Foreskin fibroblast (primary cell): ENCODE measurements at places on chromosomes 6 and 20.
A peak's percentile ranks its signal among the peaks of the same experiment; 100 is the strongest.

GRCh38 chr6:42113936-42114636 is 28.3 kb downstream of the C6orf132 start:
- peak; percentile 58 for DNase-seq

- no peak for DNase-seq
Measured at GRCh38 chr6:36745283-36745682, 47.7 kb downstream of the RAB44 start.

GRCh38 chr6:25004357-25004756 is 68.6 kb upstream of the RIPOR2 start:
- DNase-seq: no peak

- DNase-seq: no peak
Measured at GRCh38 chr20:53974785-53975555, 95.4 kb downstream of the BCAS1 start.

DNA sequence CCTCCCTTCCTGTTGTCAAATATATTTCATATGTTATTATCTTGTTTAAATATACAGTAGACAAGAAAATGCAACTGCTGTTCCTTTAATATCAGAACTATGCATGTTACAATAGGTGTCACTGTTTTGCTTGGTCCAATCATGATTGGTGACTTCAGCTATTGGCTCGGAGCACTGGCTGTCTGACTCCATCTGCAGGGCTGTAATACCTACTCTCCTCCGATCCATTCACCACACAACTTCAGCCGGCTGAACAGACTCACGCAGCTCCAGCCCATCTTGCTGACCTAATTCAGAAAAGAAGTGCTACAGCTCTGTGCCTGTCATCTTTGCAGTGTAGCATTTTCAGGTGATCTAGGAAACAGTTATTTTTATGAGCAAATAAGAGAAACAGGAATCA is at the start of gene BTBD3:
Gene BTBD3, plus strand, starts transcription at position 231 of the 400 bp plus-strand sequence. CDS start 383 bp downstream, outside the sequence.
- DNase-seq: peak; percentile 78

- DNase-seq: peak; percentile 95
Measured at GRCh38 chr20:56414842-56415765, 3.0 kb downstream of the CASS4 start.

DNA sequence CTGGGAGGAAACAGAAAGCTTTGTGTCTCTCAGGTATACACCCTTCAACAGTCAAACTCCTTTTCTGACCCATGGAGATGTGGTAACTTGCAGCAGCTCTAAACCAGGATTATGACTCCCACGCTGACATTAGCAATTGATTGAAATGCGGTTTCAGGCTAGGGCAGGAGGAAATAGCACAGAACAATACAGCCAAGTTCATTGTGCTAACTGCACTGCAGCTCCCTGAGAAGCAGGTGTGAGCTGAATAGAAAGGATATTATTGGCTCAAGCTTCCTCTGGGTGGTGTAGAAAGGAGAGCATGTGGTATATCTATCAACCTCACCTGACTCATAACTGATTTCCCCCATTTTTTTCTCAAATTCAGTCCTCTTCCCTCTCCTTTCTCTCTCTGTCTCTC is 612.3 kb upstream of the BTBD3 start:
- no peak for DNase-seq

DNA sequence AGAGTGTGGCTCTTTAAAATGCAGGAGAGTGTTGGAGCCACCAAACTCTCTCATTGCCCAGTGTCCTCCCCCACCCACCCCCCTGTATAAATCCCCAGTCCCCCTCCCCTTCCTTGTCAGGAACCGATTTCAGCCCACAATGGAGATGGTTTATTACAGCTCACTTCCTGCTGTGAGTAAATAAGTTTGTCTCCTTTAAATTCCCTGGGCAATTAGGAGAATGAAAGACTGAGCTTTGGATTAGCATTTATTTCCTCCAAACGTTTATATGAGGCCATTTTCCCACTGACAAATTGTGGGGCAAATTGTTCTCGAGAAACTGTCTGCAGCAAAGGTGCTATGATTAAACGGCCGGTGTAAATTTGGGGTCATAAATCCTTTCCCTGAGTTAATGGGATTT is 128.8 kb downstream of the DHX35 start:
- no peak for DNase-seq

DNA sequence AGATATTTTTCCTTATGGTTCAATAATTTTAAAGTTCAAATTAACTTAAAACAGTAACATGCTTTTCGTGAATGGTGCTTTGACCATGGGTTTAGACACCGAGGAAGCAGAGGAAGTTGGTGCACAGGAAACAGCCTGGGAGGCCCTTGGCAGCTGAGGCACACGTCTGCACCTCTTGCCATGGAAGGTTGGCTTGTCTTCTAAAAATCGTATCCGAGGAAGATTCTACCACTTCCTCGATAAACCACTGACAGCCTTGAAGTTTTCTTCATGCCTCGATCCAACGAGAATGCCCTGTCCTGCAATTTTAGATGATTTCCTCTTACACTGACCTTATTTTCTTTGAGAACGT is 12.2 kb downstream of the DLL1 start:
- DNase-seq: no peak

DNA sequence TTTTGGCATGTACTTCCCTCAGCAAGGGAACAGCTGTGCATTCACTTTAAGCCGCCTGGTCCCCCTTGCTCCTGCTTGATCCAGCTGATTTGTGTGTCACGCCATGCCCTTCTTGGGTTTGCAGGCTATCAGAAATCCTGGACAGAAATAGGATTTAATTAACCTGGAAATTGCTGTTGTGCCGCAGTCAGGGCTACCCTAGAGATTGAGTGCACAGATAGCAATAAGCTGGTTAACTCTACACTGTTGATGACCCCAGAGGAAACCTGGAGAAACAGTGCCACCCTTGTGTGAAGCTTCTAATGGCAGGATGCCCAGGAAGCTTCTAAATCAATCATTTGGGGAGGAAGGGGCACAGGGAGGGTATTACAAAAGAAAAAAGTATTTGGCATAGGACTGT is 199.0 kb downstream of the JARID2 start:
- DNase-seq: no peak

- peak; percentile 36 for DNase-seq
Measured at GRCh38 chr6:80594461-80594860, 488.0 kb downstream of the BCKDHB start.

- DNase-seq: peak; percentile 71
Measured at GRCh38 chr6:31493875-31494694, 3.9 kb upstream of the MICB start.

- DNase-seq: no peak
Measured at GRCh38 chr20:51959066-51959542, 156.8 kb upstream of the SALL4 start.

GRCh38 chr20:1863296-1863695 is 31.9 kb upstream of the SIRPA start:
- no peak for DNase-seq

DNA sequence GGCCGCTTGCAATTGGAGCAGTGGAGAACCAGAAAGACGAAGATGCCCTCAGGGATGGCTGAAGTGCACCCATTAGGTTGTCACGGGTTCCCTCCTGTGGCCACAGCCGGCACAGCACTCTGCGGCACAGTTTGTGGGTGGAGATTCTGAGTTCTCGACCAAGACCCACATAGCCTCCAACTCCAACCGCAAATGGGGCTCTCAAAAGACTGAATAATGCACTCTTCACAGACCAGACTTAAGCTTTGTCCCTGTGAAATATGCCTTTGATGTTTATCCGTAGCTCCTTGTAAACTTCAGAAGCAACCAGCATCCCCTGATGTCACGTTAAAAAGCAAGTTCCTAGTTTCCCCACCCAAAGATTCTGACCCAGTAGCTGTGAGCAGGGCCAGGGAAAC is 934 bp upstream of the CST9 start:
- peak; percentile 60 for DNase-seq

- DNase-seq: no peak
Measured at GRCh38 chr6:130259557-130259956, 36.8 kb upstream of the SAMD3 start.

DNA sequence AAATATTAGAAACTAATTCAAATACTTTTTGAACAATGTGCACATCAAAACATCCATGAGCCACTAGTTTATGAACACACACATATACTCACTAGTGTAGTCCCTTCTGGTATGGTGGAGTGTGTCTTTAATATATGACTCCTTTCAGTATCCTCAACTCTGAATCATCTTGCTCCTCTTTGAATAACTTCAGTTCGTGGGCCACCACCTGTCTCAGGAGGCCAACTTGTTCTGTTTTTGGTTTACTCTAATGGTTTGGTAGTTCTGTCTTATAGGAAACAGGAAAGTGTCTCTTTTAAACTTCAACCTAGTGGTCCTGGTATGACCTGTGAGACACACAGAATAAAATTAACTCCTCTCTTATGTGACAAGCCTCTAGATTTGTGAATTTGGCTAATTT is 55.6 kb downstream of the ZNF292 start:
- no peak for DNase-seq

DNA sequence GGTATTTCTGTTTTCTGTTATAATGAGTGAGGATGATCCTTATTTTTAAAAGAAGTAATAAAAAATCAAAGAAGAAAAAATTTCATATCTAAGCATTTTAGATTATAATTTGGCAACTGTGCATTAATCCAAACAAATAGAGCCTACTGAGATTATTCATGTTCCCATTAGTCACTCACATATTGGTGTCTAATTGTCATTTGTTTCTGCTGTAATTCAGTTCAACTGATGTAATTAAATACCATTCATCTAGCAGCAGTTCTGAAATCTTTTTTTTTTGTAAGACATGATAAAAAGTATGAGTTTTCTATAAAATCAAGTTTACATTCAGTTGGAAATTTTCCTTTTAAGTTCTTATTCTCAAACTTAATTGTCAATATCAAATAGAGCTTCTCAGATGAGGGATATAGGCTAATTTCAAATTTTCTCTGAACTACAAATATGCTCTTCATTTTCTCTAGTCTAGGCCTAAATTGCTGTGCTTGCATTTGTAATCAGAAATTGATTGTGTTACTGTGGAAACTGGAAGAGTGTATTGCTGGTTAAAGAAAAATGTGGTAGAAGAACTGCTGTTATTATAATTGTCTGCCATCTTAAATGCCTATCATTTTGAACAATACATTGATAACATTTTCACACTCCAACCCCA is 23.6 kb downstream of the PACRG start:
- no peak for DNase-seq

GRCh38 chr6:130675072-130675471 is 152.1 kb upstream of the SMLR1 start:
- DNase-seq: no peak

- peak; percentile 46 for DNase-seq
Measured at GRCh38 chr20:13243826-13244376, 22.8 kb downstream of the ISM1 start.

- no peak for DNase-seq
Measured at GRCh38 chr20:38299963-38300362, 4.0 kb upstream of the BPI start.

- DNase-seq: no peak
Measured at GRCh38 chr6:69593706-69594105, 203.1 kb downstream of the LMBRD1 start.

DNA sequence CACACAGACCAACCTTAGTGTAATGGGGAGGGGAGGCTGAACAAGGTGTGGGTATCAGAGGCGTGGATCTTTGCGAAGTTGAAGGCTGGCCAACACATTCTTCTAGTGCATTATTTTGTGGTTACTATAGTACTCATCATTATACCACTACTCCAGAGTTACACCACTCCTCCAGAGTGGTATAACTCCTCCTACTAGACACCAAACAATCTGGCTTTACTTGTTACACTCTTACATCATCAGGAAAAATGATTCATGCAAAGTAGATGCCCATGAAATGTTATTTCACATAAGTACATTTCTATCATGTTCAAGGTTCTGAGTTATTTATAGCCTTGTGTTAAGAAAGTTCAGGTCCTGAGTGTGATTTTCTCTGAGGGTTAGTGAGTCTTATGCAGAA is 443.1 kb upstream of the OPRM1 start:
- peak; percentile 17 for DNase-seq
